NCI-H748 treated with DMSO at 0.1 percent for 48 hours (cell line): ENCODE measurements at places on chromosomes 3 and 15.
A peak's percentile ranks its signal among the peaks of the same experiment; 100 is the strongest.

DNA sequence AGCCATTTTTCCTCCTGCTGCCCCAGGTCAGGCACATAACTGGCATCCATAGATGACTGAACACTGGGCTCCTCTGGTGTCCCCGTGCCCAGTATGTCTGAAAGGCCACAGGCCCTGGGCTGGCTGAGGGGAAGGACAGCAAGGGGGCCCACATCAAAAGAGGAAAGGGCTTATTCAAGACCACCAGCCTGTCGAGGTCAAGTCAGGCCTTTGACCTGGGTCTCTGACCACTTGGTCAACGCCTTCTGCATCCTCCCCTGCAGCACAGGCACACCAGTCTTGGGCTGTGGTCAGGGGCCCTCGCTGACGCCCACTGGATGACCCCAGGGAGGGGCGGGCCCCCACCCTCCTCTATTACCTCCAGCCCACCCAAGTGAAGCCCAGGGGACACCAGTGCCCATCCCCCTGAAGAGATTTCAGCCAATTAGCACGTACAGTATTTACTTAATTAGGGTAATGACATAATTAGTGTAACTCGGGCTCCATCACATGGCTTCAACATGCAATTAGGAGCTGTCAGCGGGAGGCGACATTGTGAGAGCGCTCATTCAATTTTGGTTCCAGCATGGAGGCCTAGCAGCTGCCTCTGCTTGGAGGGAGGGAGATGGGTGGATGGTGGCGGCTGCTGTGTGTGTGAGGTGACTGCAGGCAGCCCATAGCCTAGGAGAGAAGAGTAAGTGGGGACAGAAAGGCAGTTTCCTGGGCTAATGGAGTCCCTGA lies 13.5 kb upstream of the DNAH1 start:
- peak; percentile 21 for DNase-seq

GRCh38 chr3:115082260-115082659 lies 64.8 kb downstream of the ZBTB20 start:
- no peak for DNase-seq

DNA sequence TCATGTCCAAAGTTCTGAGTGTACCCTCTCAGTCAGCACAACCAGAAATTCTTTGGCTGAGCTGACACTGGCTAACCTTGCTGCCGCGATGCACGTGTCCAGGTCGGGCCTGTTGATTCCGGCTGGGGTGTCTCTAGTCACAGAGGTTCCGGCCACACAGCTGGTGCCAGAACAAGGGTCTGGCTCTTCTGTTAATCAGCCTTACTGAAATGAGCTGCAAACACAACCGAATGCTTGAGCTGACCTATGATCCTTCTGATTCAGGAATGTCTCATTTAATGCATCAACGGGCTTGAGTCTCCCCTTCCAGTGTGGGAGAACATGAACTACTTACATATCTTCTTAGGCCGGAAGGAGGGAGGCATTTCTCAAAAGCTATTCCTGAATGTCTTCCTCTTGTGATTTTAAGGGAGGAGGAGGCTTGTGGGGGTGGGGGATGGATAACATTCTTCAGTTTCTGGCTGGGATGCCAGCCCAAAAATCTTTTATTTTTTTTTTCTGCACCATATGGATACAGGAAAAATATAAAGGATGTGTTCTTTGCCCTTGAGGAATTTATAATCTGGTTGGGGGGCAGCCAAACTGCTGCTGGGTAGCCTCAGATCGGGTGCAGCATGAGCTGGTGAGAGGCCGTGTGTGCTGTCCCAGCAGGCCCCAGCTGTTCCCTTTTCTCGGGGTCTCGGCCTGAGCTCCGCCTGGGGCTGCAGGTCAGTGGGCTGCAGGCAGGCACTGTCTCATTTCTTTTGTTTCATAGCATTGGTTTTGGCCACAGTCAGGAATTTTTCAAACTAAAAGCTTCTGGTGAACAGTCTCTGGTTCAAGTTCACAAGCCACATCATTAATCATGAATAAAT lies 319.1 kb upstream of the TBL1XR1 start:
- no peak for DNase-seq

GRCh38 chr3:118548434-118548833 lies 486.2 kb downstream of the IGSF11 start:
- DNase-seq = no peak

DNA sequence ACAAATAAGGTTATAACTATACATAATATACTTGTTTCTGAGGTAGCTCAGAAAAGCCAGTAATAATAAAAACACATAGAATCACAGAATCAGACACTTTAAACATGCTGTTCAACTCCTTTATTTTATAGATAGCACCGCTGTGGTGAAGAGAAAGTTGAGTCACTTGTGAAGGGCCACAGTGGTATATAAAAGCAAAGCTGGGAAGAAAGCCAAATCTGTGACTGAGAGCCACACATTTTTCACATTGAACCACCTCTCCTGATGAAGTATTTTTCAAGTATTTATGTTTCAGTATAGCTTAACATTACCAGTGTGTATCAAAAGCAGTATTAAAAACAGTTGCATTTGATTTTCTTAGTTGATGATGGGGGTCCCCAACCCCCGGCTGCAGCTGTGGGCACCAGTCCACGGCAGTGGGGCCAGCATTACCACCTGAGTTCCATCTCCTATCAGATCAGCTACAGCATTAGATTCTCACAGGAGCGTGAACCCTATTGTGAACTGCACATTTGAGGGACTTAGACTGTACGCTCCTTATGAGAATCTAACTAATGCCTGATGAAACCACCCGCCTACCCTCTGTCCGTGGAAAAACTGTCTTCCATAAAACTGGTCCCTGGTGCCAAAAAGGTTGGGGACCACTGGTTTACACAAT lies 46.2 kb downstream of the TBL1XR1 start:
- DNase-seq = no peak

DNA sequence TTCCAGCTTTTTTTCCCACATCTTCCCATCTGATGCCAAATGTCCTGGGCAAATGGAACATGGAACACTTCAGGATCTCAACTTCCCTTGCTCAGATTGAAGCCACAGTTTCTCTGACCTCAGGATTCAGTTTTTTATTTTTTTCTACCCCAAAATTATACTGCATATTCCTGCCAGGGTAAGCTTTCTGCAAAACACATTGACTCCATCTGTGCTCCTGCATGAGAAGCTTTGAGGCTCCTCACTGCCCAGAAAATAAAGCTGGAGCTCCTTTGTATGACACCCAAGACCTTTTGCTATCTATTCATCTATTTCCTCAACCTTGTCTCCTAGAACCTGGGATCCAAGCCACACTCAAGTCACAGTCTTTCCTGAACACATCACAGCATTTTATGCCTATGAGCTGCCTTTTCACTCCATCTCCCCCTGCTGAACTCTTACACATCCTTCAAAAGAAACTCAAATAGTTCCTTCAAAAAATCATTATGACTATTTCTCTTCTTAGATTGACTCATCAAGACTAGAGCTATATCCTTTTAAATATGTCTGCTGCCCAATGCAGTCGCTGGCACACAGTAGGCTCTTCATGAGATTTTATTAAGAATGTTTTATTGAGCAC lies 57.4 kb upstream of the PSMD6 start:
- no peak for DNase-seq

- no peak for DNase-seq
Observed at GRCh38 chr15:66950114-66950513, 115.3 kb upstream of the SMAD3 start.

- DNase-seq = no peak
Observed at GRCh38 chr3:152281133-152281713, 12.5 kb downstream of the MBNL1 start.

GRCh38 chr15:70014860-70015490 lies 82.7 kb downstream of the TLE3 start:
- no peak for DNase-seq

DNA sequence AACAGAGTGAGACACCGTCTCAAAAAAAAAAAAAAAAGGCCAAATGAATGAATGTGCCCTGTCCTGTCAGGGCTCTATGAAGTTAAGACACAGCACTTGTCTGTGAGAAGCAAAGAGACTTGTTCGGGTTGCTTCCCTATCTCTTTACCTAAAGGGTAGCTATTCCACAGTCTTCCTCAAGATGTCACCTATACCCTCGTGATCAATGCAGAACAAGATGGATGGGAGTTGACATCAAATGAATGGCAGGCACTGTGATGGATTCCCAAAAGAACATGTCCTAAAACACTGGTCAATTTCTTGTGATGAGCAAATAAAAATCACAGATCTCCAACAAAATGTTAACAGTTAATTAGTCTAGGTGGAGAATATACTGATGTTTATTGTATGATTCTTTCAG lies 9.5 kb downstream of the TADA3 start:
- no peak for DNase-seq

GRCh38 chr3:8988791-8989558 lies 25.7 kb upstream of the RAD18 start:
- no peak for DNase-seq

- DNase-seq = no peak
Observed at GRCh38 chr3:64805978-64806377, 118.2 kb upstream of the ADAMTS9 start.

GRCh38 chr3:32237670-32238452 lies 619 bp upstream of the CMTM8 start:
- DNase-seq = peak; percentile 22

- no peak for DNase-seq
Observed at GRCh38 chr3:58874795-58875194, 175.0 kb downstream of the CFAP20DC start.

- DNase-seq = no peak
Observed at GRCh38 chr3:149283401-149283800, 50.0 kb downstream of the TM4SF18 start.

DNA sequence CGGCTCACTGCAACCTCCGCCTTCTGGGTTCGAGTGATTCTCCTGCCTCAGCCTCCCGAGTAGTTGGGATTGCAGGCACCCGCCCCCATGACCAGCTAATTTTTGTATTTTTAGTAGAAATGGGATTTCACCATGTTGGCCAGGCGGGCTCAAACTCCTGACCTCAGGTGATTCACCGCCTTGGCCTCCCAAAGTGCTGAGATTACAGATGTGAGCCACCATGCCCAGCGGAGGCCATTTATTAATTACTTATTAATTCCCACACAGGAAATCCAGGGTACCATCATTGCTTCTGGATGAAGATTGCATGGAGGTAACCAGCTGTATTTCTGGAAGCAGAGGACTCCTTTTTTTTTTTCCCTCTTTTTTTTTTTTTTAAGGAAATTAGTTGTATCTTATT lies 37.8 kb downstream of the MAP4 start:
- no peak for DNase-seq

- no peak for DNase-seq
Observed at GRCh38 chr15:91126080-91126479, 26.0 kb downstream of the SV2B start.

DNA sequence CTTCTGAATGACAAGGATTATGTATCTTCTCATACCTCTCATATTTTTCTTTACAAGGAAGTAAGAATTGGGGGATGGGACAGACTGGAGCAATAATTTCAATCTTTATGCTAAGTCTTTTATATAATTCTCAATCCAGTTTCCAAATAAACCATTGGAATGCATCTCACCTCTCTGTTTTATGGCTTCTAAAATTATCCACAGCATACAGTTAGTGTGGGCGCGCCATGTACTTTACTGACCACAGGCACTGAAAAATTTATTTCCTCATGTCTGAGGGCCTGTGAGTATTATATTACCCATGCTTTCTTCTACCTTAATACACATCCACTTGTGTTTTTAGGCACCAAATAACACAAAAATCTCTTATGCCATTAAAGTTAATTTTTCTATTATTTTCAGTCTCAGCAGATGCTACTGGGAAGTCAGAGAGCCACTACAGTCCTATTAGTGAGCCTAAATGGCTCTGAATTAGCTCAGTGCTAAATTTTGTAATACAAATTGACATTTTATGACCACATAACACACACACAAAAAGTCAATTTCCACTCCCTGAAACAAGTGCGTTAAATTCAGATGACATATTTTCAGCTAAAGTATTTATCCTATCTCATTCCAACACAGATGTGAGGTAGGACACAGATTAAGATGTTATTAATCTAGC lies 39.3 kb downstream of the SLITRK3 start:
- no peak for DNase-seq

DNA sequence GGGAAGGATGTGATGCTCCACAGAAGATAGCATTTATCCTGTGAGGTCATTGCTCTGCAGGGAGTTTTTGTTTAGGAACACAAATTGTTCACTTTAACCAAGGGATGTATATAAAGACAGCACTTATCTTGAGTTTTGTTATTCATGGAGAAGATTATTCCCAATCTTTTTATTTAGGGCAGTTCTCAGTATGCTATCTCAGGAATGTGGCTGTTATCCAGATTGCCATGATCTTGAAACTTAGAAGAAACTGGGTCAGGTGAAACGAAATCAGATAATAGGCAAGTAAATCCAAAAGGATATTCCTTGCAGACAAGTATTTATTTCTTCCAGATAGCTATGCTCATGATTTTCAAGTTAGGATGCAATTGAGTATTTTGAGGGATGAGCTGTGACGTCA lies 19.3 kb upstream of the TMEM42 start:
- no peak for DNase-seq

- DNase-seq = no peak
Observed at GRCh38 chr15:52052066-52052935, 33.3 kb downstream of the MAPK6 start.

DNA sequence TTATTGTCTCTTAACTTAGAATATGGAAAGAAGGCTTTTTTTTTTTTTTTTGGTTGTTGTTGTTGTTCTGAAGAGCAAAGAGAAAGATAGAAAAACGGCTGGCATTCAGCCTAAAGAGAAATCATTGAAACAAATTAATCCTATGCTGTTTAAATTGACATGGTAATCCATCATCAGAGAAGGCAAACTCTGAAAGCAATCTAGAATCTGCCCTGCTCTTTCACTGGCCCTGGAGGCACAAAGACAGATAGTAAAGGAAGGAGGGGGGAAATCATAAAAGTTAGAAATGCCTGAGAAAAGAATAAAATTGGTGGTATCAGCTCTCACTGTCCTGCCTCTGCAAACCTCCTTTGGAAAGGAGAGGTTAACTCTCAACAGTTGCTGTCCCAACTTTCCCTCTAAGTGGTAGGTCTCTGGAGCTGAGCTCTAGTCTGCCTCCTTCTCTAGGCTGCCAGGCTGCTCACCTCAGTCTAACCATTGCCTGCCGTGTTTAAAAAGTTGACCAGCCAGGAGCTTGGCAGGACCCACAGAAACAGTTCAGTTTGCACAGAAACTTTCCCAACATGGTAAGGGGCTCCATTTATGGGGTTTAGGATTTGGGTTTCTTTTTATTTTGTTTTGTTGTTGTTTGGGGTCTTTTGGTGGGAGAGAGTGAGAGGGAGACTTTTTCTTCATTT lies 13.4 kb upstream of the NR2F2 start:
- DNase-seq = no peak

- DNase-seq = no peak
Observed at GRCh38 chr15:92130244-92130643, 263.4 kb upstream of the ST8SIA2 start.

DNA sequence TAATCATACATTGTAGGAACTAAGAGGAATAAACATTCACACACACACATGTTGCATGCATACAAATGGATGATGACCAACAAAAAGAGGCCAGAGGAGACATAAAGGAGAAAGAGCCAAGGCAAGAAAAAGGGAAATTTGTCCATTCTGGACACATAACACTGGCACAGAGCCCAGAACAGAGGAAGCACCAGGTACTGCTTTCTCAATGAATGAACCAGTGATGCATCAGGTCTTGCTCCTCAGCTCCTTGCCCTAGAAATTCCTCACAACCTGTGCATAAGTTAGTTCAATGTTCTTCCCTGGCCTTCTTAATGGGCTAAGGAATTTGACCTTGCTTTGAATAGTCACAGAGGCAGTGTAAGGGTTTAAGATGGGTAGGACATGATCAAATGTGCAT lies 270.3 kb downstream of the ERC2 start:
- DNase-seq = no peak
